Keratinocyte (primary cell): ENCODE measurements at places on chromosomes 13 and 19. TPM values are rescaled to one million over a fixed set of nuclear protein-coding genes. Genes with fewer than 3 reads are reported as not detected.

Gene COLGALT1
- 89.4 to 126 TPM (median 90.9 TPM) in 3 replicates for polyA plus RNA-seq

Gene TMEM255B
- polyA plus RNA-seq, result 5.3 to 9.4 TPM (median 7.6 TPM) in 3 replicates

Gene AZU1
- not detected in 3 replicates for polyA plus RNA-seq

Gene ZNF98
- polyA plus RNA-seq, result 0.03 TPM in 1 of 3 replicates, not detected in the others

Gene MADCAM1
- polyA plus RNA-seq, result 0.05 to 0.12 TPM (median 0.07 TPM) in 3 replicates

Gene TNFSF9
- polyA plus RNA-seq, result 11.1 to 12.8 TPM (median 12.3 TPM) in 3 replicates

Gene SKA3
- 1.4 to 13.4 TPM (median 8.7 TPM) in 3 replicates for polyA plus RNA-seq

Gene IZUMO2
- not detected in 3 replicates for polyA plus RNA-seq

Gene CCDC8
- 5.2 to 5.6 TPM (median 5.4 TPM) in 3 replicates for polyA plus RNA-seq

Gene AMH
- polyA plus RNA-seq, result 0.02 to 0.15 TPM (median 0.07 TPM) in 3 replicates

Gene PRR12
- 0.35 to 1.1 TPM (median 0.42 TPM) in 3 replicates for polyA plus RNA-seq

Gene OLFM4
- not detected in 3 replicates for polyA plus RNA-seq

Gene EID2B
- polyA plus RNA-seq, result 1.1 to 1.9 TPM (median 1.2 TPM) in 3 replicates

Gene SOX1
- polyA plus RNA-seq, result not detected in 3 replicates

Gene CGB3
- polyA plus RNA-seq, result not detected in 3 replicates

Gene CALR3
- 0.04 to 0.05 TPM in 2 of 3 replicates, not detected in the other for polyA plus RNA-seq

Gene PSG11
- polyA plus RNA-seq, result 0.03 TPM in 1 of 3 replicates, not detected in the others

Gene SCEL
- 23.7 to 32.7 TPM (median 30.5 TPM) in 3 replicates for polyA plus RNA-seq

Gene CD22
- polyA plus RNA-seq, result 0.06 to 0.42 TPM (median 0.26 TPM) in 3 replicates

Gene ZNF260
- polyA plus RNA-seq, result 5.7 to 14.1 TPM (median 11.3 TPM) in 3 replicates

Gene MCEMP1
- 0.09 TPM in 1 of 3 replicates, not detected in the others for polyA plus RNA-seq

Gene ZNF558
- 12.2 to 19.7 TPM (median 17.1 TPM) in 3 replicates for polyA plus RNA-seq

Gene ZNF723
- not detected in 3 replicates for polyA plus RNA-seq

Gene VSTM2B
- not detected in 3 replicates for polyA plus RNA-seq

Gene KIR2DL1
- not detected in 3 replicates for polyA plus RNA-seq

Gene CCDC194
- polyA plus RNA-seq, result not detected in 3 replicates

Gene STK24
- 39.4 to 119 TPM (median 81.6 TPM) in 3 replicates for polyA plus RNA-seq

Gene PABPC3
- polyA plus RNA-seq, result 0.13 to 0.31 TPM (median 0.26 TPM) in 3 replicates

Gene KLK2
- polyA plus RNA-seq, result 0.07 to 0.14 TPM in 2 of 3 replicates, not detected in the other

Gene CCDC169
- polyA plus RNA-seq, result 0.17 to 0.46 TPM (median 0.37 TPM) in 3 replicates

Gene COL5A3
- 0.32 to 0.67 TPM (median 0.43 TPM) in 3 replicates for polyA plus RNA-seq

Gene FCER2
- 0.14 TPM in 1 of 3 replicates, not detected in the others for polyA plus RNA-seq

Gene IER2
- polyA plus RNA-seq, result 9.9 to 38.9 TPM (median 14.4 TPM) in 3 replicates

Gene KCNC3
- 0.01 to 0.08 TPM in 2 of 3 replicates, not detected in the other for polyA plus RNA-seq

Gene CGB1
- not detected in 3 replicates for polyA plus RNA-seq

Gene TTC9B
- not detected in 3 replicates for polyA plus RNA-seq

Gene ZNF534
- 0.05 TPM in 1 of 3 replicates, not detected in the others for polyA plus RNA-seq

Gene NANOS2
- polyA plus RNA-seq, result not detected in 3 replicates

Gene CYSLTR2
- not detected in 3 replicates for polyA plus RNA-seq

Gene LYPD3
- polyA plus RNA-seq, result 163 to 303 TPM (median 166 TPM) in 3 replicates

Gene NMRK2
- not detected in 3 replicates for polyA plus RNA-seq

Gene RDH8
- not detected in 3 replicates for polyA plus RNA-seq

Gene UQCR11
- 136 to 468 TPM (median 327 TPM) in 3 replicates for polyA plus RNA-seq

Gene IGFL3
- 236 to 560 TPM (median 344 TPM) in 3 replicates for polyA plus RNA-seq

Gene MAMSTR
- polyA plus RNA-seq, result 0.35 to 0.39 TPM (median 0.37 TPM) in 3 replicates
